ENCODE measurements at places on chromosomes 3 and 15.

GRCh38 chr3:30293621-30294240, 312.7 kb upstream of the TGFBR2 start:
- no peak for DNase-seq

GRCh38 chr3:46482632-46483350, 15.0 kb upstream of the RTP3 start:
- DNase-seq = no peak

DNA sequence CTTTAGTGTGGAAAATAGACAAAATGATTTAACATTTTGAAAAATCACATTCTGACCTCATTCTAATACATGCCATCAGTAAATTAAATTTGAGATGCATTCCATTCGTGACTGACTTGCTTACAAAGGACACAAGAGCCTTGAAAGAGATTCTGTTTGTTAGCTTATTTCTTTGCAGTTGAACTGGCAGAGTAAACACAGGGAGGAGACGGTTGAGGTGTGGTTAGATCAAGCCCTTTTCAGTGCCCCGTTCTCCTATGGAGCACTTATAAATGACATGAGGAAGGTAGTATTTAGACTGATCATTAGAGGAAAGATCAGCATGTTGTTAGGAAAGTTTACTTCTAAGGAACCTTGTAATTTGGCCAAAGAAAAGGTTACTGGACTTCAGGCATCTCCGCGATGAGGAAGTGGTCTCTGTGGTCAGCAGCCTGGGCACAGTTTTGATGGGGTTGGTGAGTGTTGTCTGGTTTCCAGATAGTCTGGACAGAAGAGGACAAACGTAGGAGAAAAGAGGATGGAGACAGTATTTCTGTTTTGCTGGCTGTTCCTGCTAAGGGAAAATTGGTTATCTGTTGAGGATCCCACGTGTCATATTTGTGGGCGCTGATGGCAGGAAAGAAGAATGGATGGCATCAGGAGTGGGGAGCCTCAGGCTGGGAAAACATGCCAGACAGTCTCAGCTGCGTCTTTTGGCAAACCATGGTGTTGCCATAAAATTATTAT, 328.9 kb upstream of the TBL1XR1 start:
- DNase-seq = no peak

- no peak for DNase-seq
Measured at GRCh38 chr3:175411946-175412345, 552.8 kb downstream of the NAALADL2 start.

DNA sequence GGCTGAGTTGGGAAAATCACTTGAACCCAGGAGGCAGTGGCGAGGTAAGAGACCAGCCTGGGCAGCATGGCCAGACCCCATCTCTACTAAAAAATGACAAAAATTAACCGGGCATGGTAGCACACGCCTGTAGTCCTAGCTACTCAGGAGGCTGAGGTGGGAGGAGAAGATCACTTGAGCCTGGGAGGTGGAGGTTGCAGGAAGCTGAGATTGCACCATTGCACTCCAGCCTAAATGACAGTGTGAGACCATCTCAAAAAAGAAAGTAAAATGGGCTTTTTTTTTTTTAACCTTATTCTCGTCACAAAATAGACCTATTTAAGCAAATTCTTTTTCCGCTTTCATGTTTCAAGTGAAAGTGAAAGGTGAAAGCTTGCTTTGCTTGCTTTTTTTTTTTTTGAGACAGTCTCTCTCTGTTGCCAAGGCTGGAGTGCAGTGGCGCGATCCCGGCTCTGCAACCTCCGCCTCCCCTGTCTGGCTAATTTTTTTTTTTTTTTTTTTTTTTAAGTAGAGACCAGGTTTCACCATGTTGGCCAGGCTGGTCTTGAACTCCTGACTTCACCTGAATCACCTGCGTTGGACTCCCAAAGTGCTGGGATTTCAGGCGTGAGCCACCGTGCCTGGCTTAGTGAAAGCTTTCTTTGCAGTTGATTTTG, 3.6 kb downstream of the PDIA3 start:
- peak; percentile 11 for DNase-seq

DNA sequence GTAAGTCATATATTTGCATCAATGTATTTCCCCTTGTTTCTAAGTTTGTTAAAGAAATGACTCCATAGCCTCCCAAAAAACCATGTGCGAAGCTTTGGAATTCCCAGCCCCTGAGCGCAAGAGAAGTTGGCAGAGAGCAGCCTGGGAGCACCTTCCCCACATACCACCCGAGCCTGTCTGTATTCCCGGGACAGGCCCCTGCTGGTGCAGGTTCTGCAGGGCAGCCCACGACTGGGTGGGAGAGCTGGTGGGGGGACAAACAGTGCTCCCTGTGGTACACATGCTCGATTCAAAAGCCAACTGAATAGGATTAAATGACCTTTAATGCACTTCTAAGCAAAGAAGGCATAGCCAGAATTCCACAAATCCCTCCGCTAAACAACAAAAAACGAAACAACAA, 74.6 kb upstream of the SNRPA1 start:
- DNase-seq = no peak

DNA sequence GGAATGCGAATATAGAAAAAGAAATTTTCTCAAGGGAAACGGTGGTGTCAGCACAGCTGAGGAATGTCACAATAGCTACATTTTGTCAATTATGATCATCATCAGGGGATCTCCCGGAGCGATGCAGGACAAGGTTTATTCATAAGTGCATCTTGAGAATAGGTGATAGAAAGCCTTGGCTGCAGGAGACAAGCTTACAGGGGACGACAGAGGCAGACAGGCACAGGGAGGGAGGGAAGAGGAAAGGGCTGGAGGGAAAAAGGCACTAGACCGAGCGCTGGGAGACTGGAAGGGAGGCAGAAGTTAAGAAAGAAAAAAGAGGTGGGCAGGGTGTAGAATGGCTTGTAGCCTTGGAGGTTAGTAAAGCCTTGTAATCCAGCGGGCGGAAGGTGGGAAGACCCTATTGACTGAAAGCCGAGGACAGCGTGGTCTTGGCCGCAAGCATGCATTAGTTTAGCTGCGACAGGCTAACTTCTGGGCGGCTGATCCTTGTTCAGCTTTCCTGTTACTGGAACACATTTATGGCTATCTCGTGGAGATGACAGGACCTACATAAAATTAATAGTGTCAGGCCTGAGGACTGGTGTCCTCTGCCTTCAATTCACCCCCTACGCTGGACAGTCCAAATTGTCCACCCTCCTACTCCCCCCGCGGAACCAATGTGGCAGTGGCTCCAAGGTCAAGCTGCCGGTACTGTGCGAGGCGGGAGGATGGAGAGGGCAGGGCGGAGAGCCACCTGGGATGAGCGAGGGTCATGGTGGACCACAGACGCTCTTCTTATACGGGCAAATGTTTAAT, 1.4 kb upstream of the NECTIN3 start:
- DNase-seq = no peak

DNA sequence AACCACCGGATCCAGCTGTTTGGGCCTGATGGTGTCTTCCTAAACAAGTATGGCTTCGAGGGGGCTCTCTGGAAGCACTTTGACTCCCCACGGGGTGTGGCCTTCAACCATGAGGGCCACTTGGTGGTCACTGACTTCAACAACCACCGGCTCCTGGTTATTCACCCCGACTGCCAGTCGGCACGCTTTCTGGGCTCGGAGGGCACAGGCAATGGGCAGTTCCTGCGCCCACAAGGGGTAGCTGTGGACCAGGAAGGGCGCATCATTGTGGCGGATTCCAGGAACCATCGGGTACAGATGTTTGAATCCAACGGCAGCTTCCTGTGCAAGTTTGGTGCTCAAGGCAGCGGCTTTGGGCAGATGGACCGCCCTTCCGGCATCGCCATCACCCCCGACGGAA, 60.1 kb upstream of the CCR4 start:
- DNase-seq = no peak

DNA sequence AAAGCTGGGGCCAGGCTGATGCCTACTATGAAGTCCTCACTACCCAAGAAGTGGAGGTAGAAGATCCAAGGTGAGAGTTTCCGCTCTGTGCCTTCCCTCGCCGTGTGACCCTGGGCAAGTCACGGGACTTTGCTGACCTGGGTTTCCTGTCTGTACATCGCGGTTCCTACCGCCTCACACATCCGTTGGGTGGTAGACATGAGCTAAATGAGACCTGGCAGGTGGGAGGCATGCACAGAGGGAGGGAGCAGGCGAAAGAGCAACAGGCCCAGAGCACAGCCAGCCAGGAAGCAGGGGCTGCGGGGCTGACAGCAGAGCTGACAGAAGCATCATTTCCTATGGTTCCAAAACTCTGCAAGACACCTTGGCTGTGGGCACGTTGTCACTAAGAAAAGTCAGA, 157.3 kb upstream of the BHLHE40 start:
- DNase-seq = peak; percentile 72

DNA sequence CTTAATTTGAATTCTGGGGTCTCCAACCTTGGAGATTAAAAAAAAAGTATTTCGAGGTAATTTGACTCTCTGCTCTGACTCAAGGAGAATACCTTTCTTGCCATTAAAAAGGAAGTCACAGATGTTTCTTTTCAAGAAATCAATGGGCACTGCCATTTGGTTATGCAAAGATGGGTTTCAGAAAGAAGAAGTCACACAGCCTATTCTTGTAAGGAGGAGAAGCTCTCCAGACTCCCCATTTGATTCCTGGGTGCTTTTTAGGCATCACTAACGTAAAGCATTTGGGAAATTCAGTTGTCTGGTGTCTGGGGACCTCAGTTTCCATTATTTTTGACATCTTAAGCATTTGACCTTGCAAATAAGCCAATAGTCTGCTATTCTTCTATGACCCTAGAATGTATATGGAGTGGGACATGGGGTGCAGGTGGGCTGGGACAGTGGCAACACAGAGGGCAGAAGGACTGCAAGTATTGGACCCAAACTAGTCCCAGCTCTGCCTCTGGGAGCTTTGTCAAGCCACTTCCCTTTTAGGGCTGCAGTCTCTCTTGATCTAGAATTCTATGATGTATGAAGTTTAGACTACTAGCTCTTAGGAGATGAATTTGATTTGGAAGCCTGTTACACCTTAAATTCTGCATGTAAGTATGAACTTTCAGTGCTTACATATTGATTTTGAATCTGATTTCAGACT, 27.8 kb downstream of the IL5RA start:
- no peak for DNase-seq

- DNase-seq = no peak
Measured at GRCh38 chr3:172846103-172846561, 95.6 kb downstream of the ECT2 start.

GRCh38 chr3:3573341-3573740, 225.9 kb upstream of the LRRN1 start:
- no peak for DNase-seq

DNA sequence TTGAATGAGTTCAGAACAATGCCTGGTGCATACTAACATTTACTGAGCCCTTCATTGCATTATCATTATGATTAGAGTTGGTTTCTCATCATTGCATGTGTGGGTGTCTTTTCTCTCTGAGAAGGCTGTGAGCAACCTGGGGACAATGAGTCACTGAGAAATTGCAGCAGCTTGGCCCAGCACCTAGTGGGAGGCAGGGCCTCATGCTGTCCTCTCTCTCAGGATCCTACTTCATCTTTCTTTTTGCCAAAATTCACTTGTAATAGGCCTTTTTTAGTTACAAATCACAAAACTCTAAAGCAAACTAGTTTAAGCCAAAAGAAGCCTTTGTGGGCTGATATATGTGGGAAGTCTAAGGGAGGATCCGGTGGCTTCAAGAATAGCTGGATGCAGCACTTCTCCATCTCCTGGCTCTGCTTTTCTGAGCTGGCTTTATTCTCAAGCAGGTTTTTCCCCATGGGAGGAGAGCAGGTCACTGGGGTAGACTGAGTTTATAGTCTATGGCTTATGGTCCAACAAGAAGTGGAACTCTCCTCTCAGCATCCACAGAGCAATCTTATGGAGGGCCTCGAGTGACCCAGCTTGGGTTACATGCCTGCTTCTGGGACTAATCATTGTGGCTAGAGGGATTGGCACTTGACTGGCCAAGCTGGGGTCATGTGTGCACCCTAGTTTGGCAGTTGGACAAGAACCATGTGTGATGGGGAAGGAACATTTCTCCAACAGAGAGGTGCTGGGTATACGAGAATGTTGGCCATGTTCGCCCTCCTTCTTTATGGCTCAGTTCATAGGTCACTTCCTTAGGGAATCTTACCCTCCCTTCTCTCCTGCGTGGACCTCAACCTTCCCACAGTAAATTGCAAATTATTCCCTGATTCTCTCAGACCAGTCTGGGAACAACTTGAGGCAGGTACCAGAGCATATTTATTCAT, 8.7 kb upstream of the CAMK1 start:
- peak; percentile 54 for DNase-seq

- DNase-seq = no peak
Measured at GRCh38 chr3:135215516-135215915, 420.5 kb downstream of the EPHB1 start.

DNA sequence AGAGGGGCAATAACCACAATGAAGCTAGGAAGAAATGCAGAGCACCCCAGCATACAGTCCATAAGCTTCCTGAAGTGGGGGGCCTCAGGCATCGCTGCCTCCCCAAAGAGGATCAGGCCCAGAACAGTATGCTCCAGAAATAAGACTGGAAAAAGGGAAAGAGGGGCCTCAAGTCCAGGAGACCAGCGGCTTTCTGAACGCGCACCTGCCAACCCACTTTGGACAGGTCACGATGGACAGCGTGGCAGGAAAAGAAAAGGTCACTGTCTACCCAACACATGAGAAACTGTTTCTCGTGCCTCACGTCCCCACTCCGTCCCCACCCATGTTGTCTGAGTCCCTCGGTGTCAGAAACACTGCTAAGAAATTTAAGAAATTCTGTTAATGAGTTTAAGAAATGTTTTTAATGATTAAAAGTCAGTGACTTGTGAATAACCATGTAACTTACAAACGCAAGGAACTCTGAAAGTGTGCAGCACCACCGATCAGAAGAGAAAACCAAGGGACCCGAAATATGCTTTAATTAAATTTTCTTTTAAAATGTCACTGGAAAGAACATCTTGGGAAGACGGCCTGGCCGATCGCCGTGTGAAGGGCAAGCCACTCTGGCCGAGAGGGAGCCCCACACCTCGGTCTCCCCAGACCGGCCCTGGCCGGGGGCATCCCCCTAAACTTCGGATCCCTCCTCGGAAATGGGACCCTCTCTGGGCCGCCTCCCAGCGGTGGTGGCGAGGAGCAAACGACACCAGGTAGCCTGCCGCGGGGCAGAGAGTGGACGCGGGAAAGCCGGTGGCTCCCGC, 1.7 kb upstream of the PPARG start:
- DNase-seq = peak; percentile 1

DNA sequence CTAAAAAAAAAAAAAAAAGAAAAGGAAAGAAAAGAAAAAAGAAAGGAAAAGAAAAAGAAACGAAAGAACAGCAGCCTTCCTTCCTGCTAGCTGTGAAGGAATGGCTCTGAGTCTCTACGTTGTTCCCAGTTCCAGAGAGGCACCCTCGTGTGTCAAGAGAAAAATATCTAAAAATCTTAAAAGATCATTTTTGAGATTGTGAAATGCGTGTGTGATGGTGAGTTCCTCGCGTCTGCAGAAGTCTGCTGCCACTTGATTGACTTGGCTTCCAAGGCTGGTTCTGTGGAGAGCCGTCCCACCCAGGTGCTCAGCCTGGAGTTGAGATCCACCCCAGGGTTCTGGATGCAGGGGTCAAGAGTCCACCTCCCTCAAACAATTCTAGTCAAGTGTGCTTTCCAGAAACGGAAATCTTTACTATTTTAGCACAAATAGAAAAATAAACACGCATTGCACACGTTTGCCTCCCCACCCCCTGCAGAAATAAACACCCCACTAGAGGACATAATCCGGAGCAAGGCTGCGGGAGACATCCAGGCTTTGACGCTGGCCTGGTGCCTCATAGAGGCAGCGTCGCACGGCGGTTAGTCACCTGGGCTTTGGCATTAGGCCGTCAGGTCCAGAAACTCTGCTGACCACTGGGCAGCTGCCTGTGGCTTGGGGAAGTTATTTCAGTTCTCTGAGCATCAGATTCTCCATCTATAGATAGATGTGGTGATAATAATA, 265.4 kb downstream of the FAM43A start:
- DNase-seq = no peak

Data from activated CD4-positive, alpha-beta T cell treated with anti-CD3 and anti-CD28 coated beads, Interleukin-2, amount 50 U/mL, for 4 hours (primary cell).